ENCODE measurements at places on chromosomes 13 and 19.

DNA sequence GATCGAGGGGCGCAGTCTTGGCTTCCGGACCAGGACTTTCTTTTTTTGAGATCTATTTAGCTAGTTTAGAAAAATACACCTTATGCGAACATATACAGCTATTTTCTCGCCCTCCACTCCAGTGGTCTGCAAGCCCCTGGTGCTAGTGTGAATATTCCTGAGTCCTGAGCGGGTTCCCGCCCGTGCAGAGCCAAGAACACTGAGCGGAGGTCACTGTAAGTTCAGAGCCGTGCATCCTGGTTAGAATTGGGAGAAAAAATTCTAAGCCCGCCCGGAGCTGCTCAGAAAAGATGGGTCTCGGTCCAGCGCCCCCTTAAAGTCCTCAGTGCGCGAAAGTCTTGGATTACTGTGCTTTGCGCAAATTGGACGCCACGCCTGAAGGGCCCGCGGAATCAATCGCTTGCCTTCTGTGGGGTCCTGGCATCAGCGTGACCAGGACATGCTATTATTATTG is 117.7 kb downstream of the KCNRG start:
- no peak overlapping the region for H3K4me3 ChIP-seq
- H3K27ac ChIP-seq: no peak overlapping the region
- H3K27me3 ChIP-seq: peaks cover 83% of the 10 kb centered on the region
- peaks cover 35% of the 10 kb centered on the region for H3K4me1 ChIP-seq

GRCh38 chr13:37211487-37211886 is 106.0 kb upstream of the CSNK1A1L start:
- DNase-seq: no peak
- H3K27me3 ChIP-seq: no peaks in the 10 kb centered on the region
- no peak overlapping the region for H3K27ac ChIP-seq
- H3K36me3 ChIP-seq: no peaks in the 10 kb centered on the region

DNA sequence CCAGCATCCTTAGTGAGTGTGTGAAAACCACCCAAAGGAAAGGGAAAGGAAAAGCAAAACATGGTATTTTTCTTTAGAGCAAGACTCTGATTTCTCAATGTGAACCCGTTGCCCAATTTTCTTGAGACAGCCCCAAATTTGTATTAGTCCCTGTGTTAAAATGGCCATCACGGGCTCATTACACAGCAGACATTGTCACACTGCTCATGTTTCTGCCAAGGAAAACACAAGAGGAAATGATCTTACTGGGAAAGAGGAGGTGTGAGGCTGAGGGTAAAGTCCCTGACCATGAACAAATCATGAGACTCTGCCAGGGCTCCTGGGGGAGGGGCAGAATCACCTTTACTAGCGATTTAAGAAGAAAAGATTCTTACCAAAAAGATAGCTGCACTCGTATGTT is 54.4 kb downstream of the FAM124A start:
- no peak overlapping the region for H3K4me3 ChIP-seq
- peaks cover 4% of the 10 kb centered on the region for H3K27me3 ChIP-seq
- no peaks in the 10 kb centered on the region for H3K36me3 ChIP-seq
- no peak overlapping the region for H3K27ac ChIP-seq
- DNase-seq: no peak

DNA sequence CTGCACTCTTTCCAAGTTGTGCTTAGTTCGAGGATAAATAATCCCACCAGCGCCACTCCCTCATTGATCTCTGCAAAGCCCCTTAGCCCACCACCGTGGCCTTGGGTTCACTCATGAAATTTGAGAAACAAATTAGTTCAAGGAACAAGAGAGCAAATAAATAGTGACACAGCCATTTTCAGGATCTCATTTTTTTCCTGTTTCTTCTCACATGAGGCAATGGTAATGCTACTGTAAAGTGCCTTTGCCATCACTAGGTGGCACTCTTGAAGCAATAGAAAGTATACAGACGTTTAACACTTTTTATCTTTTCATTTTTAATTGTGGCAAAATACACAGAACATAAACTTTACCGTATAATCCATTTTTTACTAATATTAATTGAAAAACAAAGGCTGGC is 76.8 kb upstream of the ZNF835 start:
- no peak for DNase-seq
- no peaks in the 10 kb centered on the region for H3K4me1 ChIP-seq
- no peak overlapping the region for H3K4me3 ChIP-seq
- H3K36me3 ChIP-seq: peaks cover 7% of the 10 kb centered on the region
- H3K27ac ChIP-seq: no peak overlapping the region
- H3K27me3 ChIP-seq: no peaks in the 10 kb centered on the region

- H3K27me3 ChIP-seq: no peaks in the 10 kb centered on the region
- no peak for DNase-seq
- H3K36me3 ChIP-seq: no peaks in the 10 kb centered on the region
- H3K4me3 ChIP-seq: no peak overlapping the region
- H3K4me1 ChIP-seq: peaks cover 9% of the 10 kb centered on the region
- H3K27ac ChIP-seq: no peak overlapping the region
Observed at GRCh38 chr19:42143341-42144234, 11.3 kb upstream of the POU2F2 start.

GRCh38 chr13:41614671-41615527 is 157.5 kb downstream of the RGCC start:
- peaks cover 16% of the 10 kb centered on the region for H3K36me3 ChIP-seq
- no peak overlapping the region for H3K4me3 ChIP-seq
- DNase-seq: no peak
- no peak overlapping the region for H3K27ac ChIP-seq
- H3K4me1 ChIP-seq: no peaks in the 10 kb centered on the region

DNA sequence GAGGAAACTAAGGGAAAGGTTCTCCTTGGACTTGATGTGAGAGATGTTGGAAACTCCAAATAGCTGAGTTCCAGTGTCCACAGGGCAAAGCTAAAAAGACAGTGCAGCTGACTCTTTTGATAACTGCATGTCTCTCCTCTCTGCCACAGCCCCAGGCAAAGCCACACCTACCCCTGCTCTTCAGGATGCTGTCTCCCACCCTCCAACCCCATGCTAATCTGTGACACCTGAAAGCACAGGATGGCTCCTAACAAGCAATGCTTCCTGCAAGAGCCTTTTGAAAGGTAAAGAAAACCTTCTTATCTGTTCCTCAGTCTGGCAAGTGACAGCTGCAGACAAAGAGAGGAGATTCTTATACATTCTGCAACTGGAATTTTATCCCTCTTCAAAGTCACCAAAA is 14.5 kb downstream of the SLC46A3 start:
- H3K27me3 ChIP-seq: no peaks in the 10 kb centered on the region
- no peak overlapping the region for H3K4me3 ChIP-seq
- H3K36me3 ChIP-seq: peaks cover 15% of the 10 kb centered on the region

DNA sequence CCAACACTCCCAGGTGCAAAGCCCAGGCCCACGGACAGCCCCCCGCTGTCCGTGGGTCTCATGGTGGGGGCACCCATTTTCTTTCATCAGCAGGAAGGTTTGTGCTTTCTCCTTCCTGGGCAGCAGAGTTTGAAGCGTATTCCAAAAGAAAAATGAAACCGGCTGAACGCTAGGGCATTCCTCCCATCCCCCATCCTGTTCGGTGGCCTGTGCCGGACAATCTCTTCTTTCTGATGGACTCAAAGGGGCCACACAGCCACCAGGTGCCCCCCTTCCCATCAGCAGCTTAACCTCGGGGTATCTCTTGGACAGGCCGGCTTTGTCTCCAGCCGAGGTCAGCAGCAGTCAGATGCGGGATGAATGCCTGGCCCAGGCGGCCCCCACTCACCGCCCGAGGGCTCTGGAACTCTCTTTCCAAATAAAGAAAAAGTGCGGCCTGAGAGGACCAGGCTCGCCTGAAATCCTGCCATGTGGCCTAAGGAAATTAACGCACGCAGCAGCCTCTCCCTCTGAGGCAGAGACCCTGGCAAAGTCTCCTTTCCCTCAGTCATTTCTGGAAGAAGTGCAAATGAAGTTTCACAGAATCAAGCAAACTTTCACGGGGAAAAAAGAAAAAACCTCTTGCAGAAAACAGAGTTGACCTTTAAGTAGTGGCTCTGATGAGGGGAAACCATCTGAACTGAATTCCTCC is 67.8 kb downstream of the RASA3 start:
- H3K4me3 ChIP-seq: peak overlapping the region; percentile 69
- H3K27me3 ChIP-seq: no peaks in the 10 kb centered on the region
- H3K36me3 ChIP-seq: peaks cover 14% of the 10 kb centered on the region
- peak overlapping the region; percentile 95 for H3K27ac ChIP-seq
- no peak for DNase-seq

DNA sequence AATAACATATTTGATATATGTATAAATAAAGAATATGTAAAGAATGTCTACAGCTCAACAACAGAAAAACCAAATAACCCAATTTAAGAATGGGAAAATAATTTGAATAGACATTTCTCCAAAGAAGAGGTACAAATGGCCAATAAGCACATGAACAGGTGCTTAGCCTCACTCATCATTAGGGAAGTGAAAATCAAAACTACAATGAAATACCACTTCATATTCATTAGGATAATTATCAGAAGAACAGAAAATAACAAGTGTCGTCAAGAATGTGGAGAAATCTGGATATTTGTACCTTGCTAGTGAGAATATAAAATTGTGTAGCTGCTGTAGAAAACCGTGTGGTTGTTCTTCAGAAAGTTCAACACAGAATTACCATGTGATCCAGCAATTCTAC is 8.4 kb upstream of the SUPT20H start:
- H3K27me3 ChIP-seq: peaks cover 6% of the 10 kb centered on the region
- H3K4me1 ChIP-seq: no peaks in the 10 kb centered on the region
- H3K4me3 ChIP-seq: no peak overlapping the region
- H3K27ac ChIP-seq: no peak overlapping the region

DNA sequence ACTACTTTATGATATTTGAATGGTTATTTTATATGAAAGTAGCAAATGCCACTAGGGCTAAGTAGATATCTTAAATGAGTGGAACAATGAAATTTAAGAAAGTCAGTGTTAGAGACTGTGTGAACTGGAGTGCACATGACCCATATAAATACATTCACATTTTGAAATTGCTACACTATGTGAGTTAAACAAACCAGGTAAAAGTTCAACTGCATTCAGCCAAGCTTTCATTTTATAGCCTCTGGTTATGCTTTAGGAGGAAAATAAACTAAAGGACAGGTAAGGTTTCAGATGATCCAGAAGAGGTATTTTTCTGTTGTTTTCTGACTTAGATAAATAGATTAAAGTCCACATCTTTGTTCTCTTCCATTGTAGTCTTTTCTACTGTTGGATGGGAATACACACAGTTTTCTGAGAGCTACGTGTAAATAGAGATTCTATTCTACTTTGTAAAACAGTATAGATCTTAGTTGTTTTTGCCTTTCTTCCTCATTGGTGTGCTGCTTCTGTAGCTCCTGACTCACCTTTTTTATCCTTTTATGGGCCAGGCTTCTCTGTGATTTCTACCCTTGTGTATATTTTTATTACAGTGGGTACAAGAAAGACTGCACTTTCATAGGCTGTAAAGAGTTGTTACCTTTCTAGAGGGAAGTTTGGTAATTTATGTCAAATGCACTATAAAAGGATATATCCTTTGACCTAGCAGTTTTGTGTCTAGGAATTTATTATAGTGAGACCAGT is 54.6 kb upstream of the KCTD4 start:
- H3K27me3 ChIP-seq: no peaks in the 10 kb centered on the region
- peaks cover 14% of the 10 kb centered on the region for H3K36me3 ChIP-seq
- H3K4me3 ChIP-seq: no peak overlapping the region
- H3K27ac ChIP-seq: peak overlapping the region; percentile 16
- DNase-seq: no peak

DNA sequence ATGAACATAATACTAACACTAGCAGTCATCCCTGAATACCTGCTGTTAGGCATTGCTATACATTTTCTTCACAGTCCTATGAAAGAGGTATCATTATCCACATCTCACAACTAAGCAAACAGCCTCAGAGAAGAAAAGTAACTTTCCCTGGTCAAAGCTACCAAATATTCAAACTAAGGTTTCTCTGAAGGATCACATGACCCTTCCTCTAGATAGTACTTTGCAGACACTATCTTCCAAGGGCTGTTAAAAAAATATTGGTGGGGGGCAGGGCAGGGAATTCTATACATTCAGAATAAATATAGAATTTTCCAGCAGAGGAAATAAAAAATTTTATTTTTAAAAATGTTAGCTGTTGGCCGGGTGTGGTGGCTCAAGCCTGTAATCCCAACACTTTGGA is 3.1 kb downstream of the SLC25A30 start:
- no peak for DNase-seq
- no peak overlapping the region for H3K27ac ChIP-seq
- peaks cover 4% of the 10 kb centered on the region for H3K36me3 ChIP-seq
- peak overlapping the region; percentile 22 for H3K4me3 ChIP-seq

DNA sequence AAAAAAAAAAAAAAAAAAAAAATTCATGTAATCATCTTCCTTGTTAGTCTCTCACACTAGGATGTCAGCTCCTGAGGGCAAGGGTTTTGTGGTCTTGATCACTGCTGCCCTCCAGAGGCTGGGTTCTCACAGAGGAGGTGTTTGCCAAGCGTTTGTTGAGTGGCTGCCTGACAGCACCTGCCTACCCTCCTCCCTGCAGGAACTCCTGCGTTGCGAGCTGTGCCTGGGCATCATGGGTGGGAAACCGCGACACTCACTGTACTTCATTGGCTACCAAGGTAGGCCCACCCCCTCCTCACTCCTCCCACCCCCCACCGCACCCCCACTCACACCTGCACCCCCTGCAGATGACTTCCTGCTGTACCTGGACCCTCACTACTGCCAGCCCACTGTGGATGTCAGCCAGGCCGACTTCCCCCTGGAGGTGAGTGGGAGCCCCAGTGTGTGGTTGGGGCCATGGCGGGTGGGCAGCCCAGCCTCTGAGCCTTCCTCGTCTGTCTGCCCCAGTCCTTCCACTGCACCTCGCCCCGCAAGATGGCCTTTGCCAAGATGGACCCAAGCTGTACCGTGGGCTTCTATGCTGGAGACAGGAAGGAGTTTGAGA is 8.1 kb downstream of the ATG4D start:
- no peaks in the 10 kb centered on the region for H3K27me3 ChIP-seq
- peaks cover 39% of the 10 kb centered on the region for H3K4me1 ChIP-seq
- peaks cover 40% of the 10 kb centered on the region for H3K36me3 ChIP-seq
- H3K4me3 ChIP-seq: no peak overlapping the region
- peak overlapping the region; percentile 56 for H3K27ac ChIP-seq
- peak; percentile 45 for DNase-seq

DNA sequence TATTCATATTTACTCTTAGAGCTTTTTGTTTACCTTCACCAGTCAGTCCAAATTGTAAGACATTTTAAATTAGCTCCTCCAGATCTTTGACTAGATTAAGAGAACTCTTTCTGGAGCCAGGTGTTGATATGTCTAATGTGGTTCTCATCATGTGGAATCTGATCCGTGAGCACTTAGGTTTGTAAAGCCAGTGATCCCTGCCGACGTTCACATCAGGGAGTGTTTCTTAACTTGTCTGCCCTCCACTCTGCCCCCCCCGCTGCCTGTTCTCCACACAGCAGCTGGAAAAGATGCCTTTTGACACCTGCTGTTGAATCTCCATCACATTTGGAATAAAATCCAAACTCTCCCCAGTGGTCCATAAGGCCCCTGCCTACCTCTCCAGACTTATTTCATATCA is 17.7 kb downstream of the METTL21C start:
- no peak overlapping the region for H3K27ac ChIP-seq
- H3K4me3 ChIP-seq: no peak overlapping the region
- peaks cover 23% of the 10 kb centered on the region for H3K36me3 ChIP-seq
- DNase-seq: no peak
- H3K4me1 ChIP-seq: peaks cover 12% of the 10 kb centered on the region

- peaks cover 19% of the 10 kb centered on the region for H3K27me3 ChIP-seq
- no peak for DNase-seq
- H3K36me3 ChIP-seq: no peaks in the 10 kb centered on the region
- peaks cover 6% of the 10 kb centered on the region for H3K4me1 ChIP-seq
- no peak overlapping the region for H3K27ac ChIP-seq
Observed at GRCh38 chr19:29217616-29218015, 4.7 kb upstream of the UQCRFS1 start.

GRCh38 chr13:96968027-96968426 is 26.2 kb downstream of the OXGR1 start:
- no peaks in the 10 kb centered on the region for H3K27me3 ChIP-seq
- no peaks in the 10 kb centered on the region for H3K4me1 ChIP-seq
- H3K27ac ChIP-seq: no peak overlapping the region
- no peak overlapping the region for H3K4me3 ChIP-seq
- DNase-seq: no peak
- no peaks in the 10 kb centered on the region for H3K36me3 ChIP-seq

Data from activated naive CD8-positive, alpha-beta T cell treated with anti-CD3 and anti-CD28 coated beads for 36 hours (primary cell).